ENCODE measurements at places on chromosomes 11 and 22. TPM values are rescaled to one million over a fixed set of nuclear protein-coding genes. Genes with fewer than 3 reads are reported as not detected.

DNA sequence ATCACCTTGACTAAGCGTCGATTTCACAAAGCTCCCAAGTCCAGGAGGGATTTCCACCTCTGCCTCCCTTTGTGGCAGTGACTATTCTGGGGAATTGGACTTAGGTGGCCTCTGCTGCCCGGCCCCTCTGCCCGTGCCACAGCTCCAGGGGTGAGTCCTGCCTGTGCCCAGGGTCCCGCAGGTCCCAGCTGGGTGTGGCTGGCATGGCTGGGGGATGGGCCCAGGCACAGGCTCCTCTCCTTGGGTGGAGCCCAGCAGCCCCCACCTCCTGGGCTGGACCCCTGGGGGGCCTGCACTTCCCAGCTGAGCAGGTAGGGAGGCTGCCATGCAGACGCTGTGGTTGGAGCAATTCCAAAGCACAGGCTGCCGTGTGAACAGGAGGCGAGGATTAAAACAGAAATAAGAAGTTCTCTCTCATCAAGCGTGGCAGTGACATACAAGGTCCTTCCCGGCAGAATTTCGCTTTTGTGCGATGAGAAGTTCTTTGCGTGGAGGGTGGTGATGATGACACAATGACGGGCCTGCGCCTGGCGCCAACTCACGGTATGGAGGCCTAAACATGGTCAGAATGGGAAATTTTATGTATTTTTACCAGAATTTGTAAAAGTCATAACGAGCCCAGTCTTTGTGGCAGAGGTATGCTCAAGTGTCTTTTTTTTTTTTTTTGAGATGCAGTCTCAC lies 107.3 kb downstream of the BRD1 start:
- DNase-seq = no peak

DNA sequence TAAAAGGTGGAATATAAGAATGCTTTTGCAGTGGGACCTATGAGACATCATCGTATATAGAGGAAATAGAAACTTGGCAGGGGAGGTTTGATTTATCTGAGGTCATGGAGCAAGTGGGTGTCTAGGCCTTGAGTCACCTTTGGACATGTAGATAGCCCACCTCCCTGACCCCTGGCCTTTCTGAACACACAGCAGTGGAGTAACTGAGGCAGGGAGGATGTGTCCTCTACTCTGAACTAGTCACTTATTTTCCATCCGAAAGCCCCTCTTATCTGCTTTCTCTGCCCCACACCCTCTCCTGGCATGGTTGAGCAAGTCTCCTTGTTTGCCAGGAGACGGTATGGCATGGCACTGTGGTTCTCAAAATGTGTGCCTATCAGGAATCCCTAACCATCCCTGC lies 7.9 kb downstream of the CD82 start:
- no peak for DNase-seq

The OR51B5 gene
- 0.47 TPM for total RNA-seq

GRCh38 chr22:36612458-36612857 lies 83.5 kb upstream of the EIF3D start:
- no peak for DNase-seq

DNA sequence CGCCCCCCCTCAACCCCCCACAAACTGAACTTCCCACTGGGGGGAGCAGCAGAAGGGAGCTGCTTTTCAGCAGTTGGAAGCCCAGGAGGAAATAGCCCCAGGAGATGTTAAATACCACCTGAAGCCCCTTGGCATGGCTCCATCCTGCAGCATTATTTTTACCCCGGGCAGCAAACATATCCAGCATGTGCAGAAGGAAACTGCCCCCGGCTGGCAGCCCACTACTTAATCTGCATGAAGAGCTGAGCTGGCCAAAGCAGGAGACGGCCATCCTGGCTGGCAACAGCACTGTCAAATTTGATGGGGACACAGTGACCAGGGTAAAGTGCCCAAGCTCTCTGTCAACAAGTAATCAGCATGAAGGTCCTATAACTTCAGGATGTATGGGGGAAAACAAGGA lies 32.0 kb downstream of the BUD13 start:
- peak; percentile 27 for DNase-seq

DNA sequence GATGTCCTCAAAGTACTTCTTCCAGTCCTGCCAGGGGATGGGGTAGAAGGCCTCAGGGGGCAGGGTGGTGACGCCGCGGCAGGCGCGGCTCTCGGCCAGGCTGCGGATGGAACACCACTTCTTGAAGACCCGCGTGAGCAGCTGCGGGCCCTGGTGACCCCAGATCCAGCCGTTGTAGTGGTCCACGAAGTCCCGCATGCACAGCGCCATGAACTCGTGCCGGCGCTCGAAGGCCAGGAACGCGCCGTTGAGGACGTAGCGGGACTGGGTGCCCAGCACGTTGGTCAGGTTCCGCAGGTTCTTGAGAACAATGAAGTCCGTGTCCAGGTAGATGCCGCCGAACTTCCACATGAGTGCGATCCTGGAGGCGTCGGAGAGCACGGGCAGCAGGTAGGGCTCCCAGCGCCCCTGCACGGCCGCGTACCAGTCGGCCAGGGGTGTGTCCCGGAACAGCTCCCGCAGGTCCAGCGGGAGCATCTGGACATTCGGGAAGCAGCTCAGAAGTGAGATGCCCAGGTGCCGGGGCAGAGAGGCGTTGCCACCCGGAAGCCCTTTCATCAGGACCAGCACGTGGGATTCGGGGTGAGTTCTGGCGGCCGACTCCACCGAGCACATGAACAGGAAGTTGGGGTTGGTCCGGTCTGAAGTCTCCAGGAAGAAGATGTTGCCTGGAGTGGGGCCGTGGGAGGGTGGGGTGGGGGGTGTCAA lies 27.5 kb downstream of the A4GALT start:
- no peak for DNase-seq

The GDPD4 gene
- total RNA-seq = not detected

DNA sequence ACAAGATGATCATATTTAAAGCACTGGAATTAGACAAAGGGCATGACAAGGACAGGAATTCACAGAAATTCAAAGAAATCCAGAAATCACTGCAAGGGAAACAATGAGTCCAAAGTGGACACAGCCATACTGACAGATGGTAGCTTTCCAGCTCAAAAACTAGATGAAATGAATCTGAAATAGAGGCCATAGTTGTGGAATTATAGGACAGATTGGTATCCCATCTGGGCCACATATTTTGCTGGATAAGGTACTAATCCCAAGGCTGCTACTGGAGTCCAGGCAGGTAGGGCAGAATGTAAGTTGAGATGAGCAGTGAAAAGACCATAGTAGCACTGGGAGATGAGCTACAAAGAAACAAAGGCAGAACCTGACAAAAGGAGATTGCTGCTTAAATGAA lies 258.3 kb upstream of the ANO3 start:
- no peak for DNase-seq

DNA sequence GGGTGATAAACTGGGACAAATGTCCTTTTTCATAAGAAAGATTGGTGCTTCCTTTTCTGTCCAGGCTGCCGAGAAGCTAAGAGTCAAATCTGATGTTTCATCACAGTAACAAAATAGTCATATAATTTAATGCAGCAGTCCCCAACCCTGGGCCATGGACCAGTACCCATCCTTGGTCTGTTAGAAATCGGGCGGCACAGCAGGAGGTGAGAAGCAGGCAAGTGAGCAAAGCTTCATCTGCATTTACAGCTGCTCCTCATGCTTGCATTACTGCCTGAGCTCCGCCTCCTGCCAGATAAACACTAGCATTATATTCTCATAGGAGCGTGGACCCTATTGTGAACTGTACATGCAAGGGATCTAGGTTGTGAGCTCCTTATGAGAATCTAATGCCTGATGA lies 26.2 kb downstream of the PRR14L start:
- no peak for DNase-seq

DNA sequence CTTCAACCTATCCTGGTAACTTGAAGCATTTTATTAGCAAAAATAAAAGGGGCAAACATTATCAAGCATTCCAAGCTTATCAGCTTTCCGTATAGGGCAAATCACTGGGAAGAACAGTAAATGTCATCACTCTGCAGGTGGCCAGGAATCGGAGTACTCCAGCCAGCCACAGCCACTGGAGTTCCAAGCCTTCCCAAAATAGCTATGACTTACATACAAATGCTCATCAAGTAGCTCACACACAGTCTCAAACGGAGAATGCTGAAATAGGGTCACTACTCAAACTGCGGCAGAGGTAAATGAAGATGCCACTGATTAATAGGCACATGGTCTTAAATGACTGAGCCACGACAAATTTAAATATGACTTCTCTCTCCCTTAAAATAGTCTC lies 2.1 kb downstream of the USP28 start:
- no peak for DNase-seq

The C11orf97 gene
- total RNA-seq = not detected

DNA sequence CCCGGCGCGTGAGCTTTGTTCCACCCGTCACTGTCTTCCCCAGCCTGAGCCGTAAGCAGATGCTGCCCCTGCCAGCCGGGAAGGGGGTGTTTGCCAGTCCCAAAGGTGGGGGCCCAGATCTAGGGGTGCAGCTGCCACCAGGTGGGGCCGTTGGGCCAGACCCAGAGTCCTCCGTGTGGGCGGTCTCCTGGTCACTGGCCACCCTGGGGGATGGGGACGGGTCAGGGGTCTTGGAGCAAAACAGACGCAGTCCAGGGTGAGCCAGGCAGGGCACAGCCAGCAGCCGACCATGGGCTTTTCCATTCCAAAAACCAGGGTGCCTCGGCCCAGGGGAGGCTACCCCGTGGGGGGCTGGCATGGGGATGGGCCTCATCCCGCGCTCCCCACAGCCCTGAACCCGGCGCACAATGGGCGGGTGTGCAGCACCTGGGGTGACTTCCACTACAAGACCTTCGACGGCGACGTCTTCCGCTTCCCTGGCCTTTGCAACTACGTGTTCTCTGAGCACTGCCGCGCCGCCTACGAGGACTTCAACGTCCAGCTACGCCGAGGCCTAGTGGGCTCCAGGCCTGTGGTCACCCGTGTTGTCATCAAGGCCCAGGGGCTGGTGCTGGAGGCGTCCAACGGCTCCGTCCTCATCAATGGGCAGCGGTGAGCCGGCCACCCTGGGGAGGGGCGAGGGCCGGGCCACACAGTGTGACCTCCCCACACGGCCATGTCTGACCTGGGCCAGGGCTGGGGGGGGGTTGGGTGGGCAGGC lies 3.5 kb downstream of the MUC5B start:
- DNase-seq = no peak

GRCh38 chr11:65478388-65479183 lies 20.3 kb upstream of the MALAT1 start:
- DNase-seq = no peak

GRCh38 chr22:25405841-25406509 lies 158.5 kb upstream of the GRK3 start:
- DNase-seq = no peak

GRCh38 chr11:105056446-105056845 lies 11.3 kb upstream of the CARD16 start:
- no peak for DNase-seq

The MYO7A gene
- total RNA-seq = 0.23 TPM

DNA sequence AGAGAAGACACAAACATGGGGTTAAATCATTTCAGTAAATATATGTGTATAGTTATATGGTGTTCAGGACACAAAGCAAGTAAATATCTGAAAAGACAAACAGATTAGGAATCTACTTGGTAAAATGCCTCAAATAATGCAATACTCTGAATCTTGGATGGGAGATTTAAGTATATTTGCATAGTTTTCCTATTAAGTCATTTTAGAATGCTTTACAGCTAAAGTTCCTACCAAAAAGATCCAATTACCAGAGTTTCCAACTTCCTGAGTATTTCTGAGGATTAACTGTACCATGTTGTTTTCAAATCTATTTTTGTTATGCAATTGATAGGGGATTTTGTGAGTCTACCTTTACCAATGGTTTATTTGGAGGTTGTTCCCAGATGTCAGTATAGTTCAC lies 424.4 kb upstream of the CCDC179 start:
- no peak for DNase-seq

The OR6A2 gene
- not detected for total RNA-seq

DNA sequence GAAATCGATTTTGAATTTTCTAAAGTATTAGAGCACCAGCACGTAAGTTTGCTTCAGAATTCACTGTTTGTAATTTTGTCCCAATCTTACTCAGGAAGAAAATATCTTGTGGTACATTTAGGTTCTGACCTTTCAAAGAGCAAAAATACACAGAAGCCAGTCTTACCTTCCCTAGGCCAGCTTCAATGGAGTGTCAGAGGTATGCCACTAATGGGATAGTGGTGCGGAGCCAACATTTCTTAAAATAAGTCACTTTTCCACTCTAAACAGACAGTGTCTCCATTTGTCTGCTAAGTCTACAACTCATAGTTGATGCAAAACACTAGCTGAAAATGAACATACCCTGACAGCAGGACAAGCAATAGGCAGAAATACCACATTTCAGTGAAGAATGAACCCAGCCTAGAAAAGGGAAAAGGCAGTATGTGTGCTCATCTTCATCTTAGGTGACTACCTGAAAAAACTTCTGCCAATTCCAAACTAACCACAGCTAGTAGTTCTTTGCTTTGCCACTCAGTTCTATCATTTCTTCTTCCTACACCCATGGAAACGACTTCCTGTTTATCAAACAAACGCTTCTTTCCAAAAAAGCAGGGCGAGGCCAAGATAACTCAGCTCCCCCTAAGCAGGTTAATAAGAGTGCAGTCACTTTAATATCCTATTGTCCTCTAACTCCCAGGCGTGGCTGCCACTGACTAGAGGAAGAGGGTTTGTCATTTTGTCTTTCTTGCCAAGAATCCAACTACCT lies 94.0 kb upstream of the APOA1 start:
- DNase-seq = peak; percentile 62

DNA sequence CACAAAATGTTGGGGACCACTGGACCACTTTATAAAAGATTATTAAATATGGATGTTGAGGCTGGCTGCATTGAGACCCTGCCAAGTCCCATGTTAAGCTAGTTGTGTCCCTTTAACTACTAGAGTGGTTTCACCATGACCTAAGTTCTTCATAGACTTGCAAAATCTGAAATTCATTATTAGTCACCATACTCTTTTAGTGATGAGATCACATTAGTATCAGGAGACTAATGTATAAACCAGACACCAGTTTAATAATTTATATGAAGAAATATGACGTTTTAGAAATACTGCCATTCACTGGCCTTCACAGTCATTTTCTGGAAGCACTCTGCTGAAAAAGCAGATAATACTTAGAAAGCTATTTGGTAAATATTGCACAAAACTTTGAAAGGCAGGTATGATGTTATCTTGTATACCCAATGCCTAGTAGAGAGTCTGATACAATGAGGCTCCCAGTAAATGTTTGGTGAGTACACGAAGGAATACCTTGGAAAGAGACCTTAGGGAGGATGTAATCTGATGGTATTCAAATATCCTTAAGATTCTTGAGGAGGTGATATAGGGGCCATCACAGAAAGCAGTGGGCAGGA lies 728.2 kb upstream of the ANO5 start:
- DNase-seq = no peak

DNA sequence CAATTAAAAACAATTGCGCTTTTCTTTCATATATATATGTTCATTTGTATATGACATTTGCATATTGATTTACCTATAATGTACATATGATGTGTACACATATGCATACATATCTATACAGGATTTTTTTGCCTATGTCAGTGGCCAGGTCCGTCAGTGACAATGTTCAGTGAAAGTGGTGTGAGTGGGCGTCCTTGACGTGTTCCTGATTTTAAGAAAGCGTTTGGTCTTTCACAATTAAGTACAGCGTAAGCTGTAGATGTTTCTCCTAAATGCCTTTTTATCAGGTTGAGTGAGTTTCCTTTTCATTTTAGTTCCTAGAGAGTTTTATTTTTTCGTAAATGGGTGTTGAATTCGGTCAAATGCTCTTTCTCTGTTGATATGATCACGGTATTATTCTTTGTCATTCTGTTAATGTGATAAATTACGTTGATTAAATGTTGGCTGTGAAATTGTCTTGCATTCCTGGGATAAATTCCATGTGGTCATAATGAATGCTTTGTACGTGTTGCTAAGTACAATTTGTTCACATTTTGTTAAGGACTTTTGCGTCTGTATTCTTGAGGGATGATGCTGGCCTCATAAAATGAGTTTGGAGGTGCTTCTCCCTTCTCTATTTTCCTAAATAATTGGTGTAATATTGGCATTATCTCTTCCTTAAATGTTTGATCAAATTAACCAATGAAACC lies 10.6 kb upstream of the GNB1L start:
- no peak for DNase-seq
